ENCODE measurements at places on chromosomes 11 and 22.
A peak's percentile ranks its signal among the peaks of the same experiment; 100 is the strongest.

- DNase-seq: no peak
Measured at GRCh38 chr11:47333886-47334443, 18.5 kb downstream of the MYBPC3 start.

DNA sequence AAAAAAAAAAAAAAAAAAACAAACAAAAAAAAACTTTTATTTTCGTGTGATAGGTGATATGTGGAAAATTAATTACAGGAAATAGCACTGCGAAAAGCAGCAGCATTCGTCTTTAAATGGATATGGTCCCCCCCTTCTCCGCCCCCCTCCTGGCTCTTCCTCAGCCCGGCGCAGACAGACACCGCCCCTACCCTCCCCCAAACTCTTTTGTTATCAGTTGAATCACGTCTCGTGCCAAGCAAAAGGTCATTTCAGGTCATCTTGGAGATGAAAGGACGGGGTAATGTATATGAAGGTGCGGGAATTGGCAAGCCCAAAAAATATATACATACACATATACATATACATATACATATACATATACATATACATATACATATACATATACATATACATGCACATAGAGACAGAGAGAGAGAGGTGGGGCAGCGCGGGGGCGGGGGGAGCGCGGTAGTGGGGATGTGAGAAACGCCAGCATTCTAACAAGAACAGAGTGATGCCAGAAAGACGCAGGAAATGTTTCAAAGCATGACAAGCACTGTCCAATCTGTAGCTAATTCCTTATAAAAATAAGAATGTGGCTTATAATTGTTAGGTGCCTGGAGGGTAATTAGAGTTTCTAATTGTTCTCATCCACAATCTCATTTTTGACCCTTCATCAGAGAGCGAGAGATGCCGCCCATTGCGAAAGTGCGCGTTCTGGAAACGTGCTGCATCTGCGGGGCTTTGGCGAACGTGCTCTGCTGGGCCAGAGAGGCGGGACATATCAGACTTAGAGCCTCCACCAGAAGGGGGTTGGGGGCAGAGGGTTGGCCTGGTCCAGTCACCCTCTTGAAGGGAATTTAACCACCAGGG, 214.5 kb upstream of the UBASH3B start:
- no peak for DNase-seq

- DNase-seq: no peak
Measured at GRCh38 chr22:32233091-32233490, 22.1 kb downstream of the SLC5A4 start.

GRCh38 chr22:25760294-25760693, 18.3 kb downstream of the MYO18B start:
- no peak for DNase-seq

GRCh38 chr11:68388595-68389198, 71.9 kb upstream of the PPP6R3 start:
- no peak for DNase-seq

DNA sequence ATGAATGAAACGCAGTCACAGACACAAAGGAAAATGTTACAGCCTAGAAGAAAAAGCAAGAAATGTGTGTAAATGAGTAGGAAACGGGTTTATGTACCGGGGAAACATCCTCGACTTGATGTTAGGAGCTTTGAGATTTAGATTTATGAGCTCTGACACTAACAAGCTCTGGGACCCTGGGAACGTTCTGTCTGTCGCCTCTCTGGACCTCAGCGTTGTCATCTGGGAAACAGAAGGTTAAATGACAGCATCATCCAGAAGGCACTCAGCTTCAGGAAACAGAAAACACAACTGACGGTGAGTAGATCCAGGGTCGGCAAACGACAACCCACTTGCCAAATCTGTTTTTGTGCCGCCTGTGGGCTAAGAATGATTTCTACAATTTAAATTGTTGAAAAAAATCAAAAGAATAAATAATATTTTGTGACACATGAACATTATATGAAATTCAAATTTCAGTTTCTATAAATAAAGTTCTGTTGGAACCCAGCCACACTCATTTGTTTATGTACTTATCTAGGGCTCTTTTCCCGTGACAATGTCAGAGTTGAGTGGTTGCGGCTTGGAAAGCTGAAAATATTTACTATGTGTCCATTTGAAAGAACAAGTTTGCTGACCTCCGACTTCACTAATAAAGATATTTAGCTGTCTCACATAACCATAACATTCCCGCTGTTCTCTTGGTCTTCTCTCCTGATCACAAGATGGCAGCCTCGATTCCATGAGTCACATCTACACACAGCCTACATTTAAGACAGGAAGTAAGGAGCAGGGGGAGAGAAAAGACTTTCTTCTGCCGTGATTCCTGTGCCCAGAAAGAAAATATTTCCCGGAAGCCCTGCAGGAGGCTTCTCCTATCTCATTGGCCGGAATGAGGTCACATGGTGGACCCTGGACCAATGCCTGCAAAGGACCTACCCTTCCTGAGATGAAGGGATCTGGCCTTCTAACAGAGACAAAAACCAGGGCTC, 47.1 kb upstream of the SYT13 start:
- DNase-seq: no peak

- no peak for DNase-seq
Measured at GRCh38 chr22:37996515-37997246, 12.3 kb upstream of the SOX10 start.

DNA sequence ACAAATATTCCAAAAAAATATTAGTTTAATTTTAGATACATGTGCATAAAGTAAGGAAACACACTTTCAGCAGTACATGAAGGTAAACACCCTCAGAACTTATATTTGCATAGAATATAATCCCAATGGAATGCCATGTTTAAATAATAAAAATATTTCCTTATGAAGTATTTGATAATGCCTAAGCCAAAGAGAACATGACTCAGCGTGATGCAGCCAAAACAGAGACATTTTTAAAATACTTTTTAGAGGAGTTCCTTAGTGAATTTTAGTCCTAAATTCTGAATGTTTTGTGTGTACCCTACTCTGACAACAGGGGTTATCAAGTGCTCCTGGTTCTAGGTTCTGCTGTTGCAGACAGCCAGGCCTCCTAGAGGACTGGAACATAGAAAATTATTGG, 39.1 kb upstream of the POU2AF2 start:
- DNase-seq: no peak

- DNase-seq: no peak
Measured at GRCh38 chr11:110123003-110123402, 29.8 kb downstream of the ZC3H12C start.

GRCh38 chr11:47325271-47326041, 27.0 kb downstream of the MYBPC3 start:
- DNase-seq: no peak

DNA sequence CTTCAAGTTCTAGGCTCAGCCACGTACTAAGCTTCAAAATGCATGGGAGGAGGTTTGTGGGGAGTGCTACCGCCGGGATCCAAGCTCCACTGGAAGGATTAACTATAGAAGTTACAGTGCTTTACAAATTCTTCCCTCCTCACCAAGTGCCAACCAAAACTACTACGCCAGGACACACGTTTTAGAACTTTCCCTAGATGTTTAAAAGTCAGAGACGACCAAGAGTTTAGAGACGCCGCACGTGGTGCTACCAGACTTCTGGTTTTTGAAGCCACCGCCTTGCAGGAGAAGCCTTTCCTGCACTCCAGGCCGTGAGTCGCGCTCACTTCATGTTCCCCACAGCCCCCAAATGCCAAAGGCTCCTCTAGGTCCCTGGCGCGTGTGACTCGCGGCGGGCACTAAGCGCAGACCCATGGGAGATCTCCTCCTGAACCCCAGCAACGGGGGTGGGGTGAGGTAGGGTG, 734 bp downstream of the SNU13 start:
- DNase-seq: peak; percentile 41

DNA sequence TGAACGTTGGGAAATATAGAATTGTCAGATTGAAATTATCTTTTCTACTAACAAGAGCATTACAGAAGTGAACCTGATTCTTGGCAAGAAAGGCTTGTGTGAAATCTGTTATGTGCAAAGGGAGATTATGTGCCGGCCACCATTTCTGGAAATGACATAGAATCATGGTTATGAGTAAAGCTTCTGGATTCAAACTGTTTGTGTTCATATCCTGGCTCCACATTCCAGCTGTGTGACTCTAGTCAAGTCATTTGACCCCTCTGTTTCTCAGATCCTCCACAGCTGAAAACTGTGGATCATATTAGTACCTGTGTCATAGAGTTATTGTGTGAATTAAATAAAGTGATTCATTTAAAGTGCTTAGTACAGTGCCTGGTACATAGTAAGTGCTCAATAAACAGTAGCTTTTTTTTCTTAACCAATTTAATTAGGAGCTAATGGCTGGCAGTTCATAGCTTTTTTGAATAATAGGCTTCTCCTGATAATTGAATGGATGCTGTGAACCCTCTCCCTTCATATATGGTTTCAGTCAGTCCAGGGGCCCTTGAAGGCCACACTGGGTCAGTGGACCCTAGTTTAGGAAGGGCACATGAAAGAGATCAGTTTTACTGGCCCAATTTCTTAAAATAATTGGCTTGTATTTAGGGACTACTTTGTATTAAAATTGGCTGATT, 34.6 kb downstream of the EHF start:
- DNase-seq: no peak

GRCh38 chr11:15551901-15552851, 437.5 kb downstream of the INSC start:
- DNase-seq: no peak

DNA sequence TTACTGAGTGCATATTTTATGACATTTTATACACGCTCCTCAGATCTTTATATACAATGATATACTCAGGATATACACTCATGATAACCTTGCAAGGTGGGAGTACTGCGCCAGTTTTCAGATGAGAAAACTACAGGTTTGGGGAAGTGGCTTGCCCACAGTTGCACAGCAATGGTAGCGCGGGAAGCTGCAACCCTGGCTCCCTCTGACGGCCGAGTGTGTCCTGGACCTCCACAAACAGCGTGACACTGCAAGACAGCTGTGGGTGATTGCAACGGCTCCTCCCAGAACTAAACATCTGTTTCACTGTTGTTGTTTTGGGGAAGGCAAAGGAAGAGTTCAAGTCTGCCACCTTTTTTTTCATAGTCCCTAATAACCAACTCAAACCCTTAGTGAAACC, 47.0 kb downstream of the PACSIN2 start:
- no peak for DNase-seq

All from activated T-cell treated with anti-CD3 and anti-CD28 coated beads, Interleukin-2, amount 50 U/mL, for 48 hours (primary cell).